ENCODE measurements at places on chromosomes 6 and 20. TPM values are rescaled to one million over a fixed set of nuclear protein-coding genes. Genes with fewer than 3 reads are reported as not detected.

DNA sequence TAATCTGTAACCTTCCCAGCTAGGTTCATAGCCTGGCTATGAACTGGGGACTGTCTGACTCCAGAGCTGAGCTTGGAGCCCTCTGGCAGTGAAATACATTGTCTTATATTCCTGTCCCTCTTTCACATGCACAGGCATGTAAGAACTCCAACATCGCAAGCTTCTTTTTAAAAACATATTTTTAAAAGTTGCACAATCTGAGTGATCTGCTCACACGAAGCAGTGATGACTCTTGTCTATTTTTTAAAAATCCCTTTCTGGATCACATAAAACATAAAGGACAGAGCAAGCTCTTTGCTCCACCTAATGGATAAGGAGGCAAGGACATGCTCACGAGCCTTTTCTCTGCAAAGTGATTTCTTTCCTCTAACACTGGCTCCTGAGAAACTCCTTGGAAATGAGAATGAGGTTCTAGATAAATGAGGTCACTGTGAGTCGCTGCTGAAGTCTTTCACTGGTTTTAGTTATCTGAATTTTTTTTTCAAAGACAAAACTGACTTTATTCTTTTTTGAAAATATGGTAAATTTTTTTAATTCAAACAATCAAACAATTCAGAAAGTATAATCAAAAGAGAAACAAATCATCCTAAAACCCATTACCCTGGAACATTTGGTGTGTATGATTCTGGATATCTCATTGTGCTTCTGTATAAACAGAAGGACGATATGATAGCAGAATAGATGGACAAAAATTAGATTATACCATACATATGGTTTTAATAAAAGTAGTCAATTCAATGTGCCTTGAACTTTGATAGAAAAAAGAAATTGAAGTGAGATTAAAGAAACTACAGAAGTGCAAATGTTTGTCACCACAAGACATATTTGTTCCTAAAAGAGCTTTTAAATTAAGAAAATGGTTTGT, 30.8 kb downstream of the IL20RA start:
- DNase-seq = no peak

GRCh38 chr6:155648301-155648700, 192.7 kb upstream of the NOX3 start:
- DNase-seq = no peak

GRCh38 chr6:14211562-14211942, 94.0 kb downstream of the CD83 start:
- DNase-seq = peak; percentile 80

DNA sequence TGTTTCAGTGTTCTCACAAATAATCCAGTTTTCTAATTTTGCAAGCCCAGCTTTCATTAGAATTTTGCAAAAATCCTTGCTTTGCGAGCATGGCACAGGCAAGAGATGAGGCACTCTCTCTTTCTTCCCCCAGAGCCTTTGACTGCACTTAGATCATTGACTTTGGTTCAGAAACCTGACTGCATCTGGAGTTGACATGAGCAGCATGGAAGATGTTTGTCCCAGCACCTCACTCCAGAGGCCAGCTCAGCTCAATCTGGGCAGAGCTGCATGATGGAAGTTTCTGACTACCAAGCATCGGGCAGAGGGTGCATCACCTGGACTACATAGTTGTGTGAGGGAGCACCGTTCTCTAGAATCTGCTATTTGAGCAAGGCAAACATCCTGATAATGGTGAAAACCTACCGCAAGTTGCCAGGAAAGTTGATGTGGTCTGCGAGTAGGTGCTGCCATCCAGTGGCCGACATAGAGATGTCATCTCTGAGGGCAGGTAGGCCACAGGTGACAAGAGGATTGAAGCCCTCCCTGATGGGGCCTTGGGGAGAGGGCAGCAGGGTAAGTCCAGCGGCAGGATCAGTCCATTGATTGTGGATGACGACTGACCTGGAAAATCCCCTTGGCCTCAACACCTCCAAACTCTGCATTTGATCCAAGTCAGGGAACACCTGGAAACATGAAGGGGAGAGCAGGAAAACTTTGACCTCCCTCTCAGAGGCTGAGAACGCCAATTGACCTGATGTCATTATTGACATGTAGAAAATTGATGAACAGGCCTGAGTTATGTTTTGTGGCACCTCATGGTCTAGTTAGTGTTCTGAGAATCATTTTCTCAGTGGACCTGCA, 3.8 kb upstream of the LPA start:
- no peak for DNase-seq

- DNase-seq = no peak
These were observed 23.6 kb downstream of the HAO1 start for GRCh38 chr20:7916648-7917047.

- no peak for DNase-seq
These were observed 4.1 kb downstream of the JPH2 start for GRCh38 chr20:44182863-44183262.

- DNase-seq = no peak
These were observed 9.2 kb upstream of the IL17F start for GRCh38 chr6:52253494-52253893.

DNA sequence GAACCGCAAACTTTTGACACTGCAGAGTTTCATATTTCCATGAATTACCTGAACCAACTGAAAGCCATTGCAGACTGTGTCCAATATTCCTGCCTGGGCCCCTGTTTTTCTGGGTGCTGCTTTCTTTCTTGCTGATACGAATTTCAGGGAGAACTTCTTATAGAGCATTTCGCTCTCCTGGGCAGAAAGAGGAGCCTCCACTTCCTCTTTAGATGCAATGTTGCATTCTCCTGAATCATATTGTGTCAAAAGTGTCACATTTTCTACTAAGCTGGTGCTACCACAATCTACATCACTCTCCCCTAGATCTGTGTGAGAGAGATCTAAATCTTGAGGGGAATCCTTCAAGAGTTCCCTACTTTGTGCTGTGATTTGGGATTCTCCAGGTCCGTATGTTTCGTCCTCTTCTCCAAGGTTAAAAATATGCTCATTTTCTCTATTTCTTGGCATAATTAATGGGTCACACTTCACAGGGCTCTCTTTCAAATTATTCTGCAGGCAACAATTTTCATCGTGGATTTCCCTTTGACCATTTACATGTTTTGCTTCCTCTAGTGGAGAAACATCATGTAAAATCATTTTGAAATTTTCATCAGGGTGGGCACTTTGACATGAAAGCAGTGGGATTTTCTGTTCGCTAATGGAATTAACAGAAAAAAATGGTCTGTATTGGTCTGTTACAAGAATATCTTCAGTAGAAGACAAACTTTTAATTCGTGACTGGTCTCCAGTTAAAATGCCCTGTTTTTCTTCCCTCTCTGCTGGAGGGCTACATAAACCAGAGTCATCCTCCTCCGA, 102.3 kb downstream of the DST start:
- no peak for DNase-seq

DNA sequence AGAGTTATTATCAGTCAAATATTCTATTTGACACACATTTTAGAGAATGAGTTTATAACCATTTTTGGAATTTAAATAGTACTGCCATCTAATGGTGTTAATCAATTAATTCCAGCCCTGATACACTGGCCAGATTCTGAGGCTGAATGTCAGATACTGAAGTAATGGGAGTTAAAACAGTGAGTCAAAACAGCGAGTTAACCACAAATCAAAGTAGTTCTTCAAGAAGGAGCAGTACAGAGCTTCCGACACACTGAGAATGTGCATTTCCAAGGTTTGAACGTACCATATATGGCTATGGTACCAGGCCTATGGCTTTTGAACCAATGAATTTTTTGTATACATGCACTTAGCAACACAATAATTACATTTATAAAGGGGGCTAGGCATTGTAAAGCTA, 11.3 kb upstream of the CEP43 start:
- no peak for DNase-seq

STMND1 gene
- not detected for total RNA-seq

LAMA4 gene
- total RNA-seq = 0.22 TPM

KCNQ5 gene
- total RNA-seq = 1.5 TPM

Data from glutamatergic neuron (in vitro differentiated cells).